ENCODE measurements at places on chromosomes 7 and 10.

DNA sequence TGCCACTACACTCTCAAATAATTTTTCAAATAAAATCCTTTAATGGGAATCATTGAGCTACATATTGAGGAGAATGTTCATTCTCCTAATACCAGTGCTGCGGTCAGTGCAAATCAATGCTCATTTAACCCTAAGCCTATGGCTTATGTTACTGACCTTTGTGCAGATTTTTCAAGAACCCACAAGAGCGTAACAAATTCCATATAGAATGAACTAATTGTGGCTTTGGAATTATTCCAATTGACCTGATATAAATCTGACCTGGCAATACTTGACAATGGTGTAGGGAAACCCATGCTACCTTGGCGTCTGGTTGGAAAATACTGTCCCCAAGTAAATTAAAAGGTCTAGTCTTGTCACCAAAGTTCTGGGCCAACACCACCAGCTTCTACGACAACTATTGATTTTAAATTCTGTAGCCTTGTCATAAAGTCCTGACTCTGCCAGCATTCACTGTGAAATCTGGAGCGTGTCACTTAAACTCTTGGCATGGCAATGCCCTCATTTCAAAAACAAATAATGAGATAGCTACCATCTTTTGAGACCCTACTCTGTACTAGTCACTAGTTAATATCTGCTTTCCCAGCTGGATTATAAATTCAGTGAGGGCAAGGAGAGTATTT is 320.9 kb downstream of the AHR start:
- DNase-seq: no peak

GRCh38 chr10:111677759-111678158 is 505.8 kb downstream of the GPAM start:
- no peak for DNase-seq

DNA sequence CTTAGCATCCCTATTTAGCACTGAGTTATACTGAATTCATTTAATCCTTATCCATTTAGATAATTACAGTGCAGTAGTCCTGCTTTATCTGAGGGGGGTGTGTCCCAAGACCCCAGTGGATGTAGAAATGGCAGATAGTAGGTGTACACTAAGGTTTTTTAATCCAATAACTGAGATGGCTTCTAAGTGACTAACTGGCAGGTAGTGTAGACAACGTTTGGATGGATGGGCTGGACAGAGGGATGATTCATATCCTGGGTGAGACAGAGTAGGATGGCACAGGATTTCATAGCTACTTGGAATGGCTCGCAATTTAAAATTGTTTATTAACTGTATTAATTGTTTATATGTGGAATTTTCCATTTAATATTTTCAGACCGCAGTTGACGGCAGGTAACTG is 295.6 kb downstream of the CCDC3 start:
- DNase-seq: no peak

DNA sequence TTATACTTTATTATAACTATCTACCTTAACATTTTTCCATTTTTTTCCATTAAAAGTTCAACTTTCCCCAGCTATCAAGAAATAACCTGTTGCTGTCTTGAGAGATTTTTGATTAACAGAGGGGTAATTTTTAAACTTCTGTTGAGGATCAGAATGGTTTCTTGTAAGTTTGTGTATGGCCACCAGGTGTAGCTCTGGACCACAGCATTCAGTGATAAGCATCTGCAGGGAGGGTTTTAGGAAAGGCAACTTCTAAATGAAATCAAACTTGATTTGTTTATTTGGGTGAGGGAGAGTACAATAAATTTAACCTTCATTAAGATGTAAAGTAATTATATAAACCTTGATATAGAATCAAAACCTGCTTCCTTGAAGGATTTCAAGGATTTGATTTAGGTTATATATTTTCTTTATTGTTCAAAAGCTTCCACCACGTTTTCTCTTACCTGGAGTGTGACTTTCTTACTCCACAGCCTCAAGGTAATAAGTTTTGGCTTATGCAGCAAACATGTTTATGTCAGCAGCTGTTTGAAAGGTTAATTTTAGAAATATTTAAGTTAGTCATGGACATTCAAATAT is 153.3 kb downstream of the STK31 start:
- no peak for DNase-seq

- no peak for DNase-seq
Observed at GRCh38 chr10:12445701-12446334, 96.5 kb downstream of the CAMK1D start.

DNA sequence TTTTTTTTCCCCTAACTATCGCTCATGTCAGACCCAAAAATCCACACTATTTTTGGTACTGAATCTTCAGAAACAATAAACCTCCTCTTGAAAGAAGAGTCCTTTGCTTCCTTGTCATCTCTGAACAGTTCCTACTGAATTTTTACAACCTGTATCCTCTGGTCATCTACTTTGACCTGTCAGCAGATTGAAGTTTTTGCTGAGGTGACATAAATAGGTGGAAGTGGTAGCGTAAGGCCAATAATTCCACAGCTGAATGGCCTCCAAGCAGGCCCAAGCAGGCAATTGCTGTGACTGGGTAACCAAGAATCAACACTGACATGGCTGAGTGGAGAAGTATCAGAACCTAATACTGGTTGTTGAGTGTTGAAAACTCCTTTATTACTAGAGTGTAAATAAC is 117.4 kb upstream of the MAGI2 start:
- no peak for DNase-seq

- no peak for DNase-seq
Observed at GRCh38 chr7:37322831-37323230, 125.8 kb downstream of the ELMO1 start.

- no peak for DNase-seq
Observed at GRCh38 chr7:107900496-107901015, 9.6 kb downstream of the DLD start.

DNA sequence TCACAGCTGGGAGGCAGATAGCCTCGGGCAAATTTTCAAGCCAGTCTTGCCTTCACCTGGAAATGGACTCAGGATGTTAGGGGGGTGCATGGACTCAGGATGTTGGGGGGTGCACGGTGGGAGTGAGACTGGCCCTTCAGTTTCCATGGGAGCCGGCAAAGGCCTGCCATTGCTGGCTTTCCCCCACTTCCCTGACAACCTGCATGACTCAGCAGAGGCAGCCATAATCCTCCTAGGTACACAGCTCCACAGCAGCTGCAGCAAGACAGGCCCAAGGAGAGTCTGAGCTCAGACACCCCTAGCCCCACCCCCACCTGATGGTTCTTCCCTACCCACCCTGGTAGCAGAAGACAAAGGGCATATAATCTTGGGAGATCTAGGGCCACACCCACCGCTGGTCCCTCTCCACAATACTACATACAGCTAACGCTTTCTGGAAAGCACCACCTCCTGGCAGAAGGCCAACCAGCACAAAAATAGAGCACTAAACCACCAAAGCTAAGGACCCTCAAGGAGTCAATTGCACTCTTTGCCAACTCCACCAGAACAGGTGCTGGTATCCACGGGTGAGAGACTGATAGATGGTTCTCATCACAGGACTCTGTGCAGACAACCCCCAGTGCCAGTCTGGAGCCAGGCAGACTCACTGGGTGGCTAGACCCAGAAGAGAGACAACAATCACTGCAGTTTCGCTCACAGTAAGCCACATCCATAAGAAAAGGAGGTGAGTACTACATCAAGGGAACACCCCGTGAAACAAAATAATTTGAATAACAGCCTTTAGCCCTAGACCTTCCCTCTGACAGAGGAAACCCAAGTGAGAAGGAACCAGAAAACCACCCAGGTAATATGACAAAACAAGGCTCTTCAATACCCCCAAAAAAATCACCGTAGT is 18.3 kb downstream of the C7orf25 start:
- no peak for DNase-seq

DNA sequence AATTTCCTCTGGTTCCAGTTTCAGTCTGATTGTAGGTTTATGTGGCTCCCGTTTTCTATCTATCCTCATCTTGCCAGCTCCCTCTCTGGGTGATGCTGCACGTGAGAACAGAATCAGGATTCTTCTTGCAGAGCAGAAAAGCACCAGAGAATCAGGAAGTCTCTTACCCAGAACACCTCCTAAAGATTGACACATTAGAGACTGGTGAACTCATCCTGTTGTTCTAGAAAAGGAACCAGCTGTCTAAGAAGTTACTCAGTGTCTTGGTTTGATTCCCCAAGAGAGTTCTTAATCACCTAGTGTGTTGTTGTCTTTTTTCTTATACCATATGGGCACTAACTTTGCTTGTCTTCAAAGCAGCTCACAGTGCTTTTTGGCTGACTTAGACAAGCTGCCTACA is 152.4 kb downstream of the DGKI start:
- DNase-seq: no peak

- DNase-seq: no peak
Observed at GRCh38 chr7:152851881-152852417, 92.4 kb downstream of the ACTR3B start.

GRCh38 chr10:128024426-128024825 is 101.8 kb downstream of the MKI67 start:
- DNase-seq: no peak

- DNase-seq: no peak
Observed at GRCh38 chr10:127908106-127908958, 1.4 kb downstream of the PTPRE start.

GRCh38 chr7:3168869-3169268 is 125.2 kb upstream of the CARD11 start:
- no peak for DNase-seq

DNA sequence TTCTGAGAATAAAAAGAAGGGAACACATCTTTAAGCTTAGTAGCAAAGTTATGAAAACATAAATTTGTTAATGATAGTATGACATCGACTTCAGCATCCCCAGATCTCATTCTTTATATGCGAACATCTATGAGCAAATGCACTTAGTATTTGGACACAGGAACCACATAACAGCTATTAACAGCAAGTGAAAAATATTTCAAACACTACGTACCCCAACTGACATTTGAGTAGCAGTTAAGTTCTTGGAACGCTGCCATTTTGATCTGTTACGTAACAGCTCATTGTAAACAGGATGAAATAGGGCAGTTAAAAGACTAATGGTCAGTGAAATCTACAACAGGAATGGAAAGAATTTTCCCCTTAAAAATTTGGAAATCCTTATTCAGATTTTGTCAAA is 428.9 kb downstream of the TNS3 start:
- no peak for DNase-seq

GRCh38 chr7:152710153-152710442 is 34.2 kb upstream of the XRCC2 start:
- no peak for DNase-seq

DNA sequence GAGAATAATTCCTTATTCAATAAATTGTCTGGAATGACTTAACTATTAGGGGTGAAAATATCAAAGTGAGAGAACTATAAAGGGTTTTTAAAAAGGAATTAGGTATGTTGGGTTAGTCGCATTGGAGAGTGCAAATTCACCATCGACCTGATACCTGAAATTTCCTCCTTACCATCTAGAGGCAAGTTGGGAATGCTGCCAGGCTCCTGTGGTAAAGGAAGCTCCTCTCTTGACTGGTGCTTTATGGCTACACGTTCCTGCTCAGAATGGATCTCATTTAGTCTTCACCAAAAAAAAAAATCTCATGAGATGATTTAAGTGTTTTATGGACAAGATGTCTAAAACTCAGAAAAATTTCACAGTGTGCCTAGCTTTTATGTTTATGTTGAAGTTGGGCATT is 129.8 kb downstream of the EGFR start:
- no peak for DNase-seq

GRCh38 chr10:113960617-113961181 is 83.0 kb upstream of the ADRB1 start:
- DNase-seq: peak; percentile 11

Data from activated T-helper 1 cell treated with anti-CD3 and anti-CD28 coated beads, Interleukin-12 subunit alpha, Interleukin-12 subunit beta, Interleukin-2, Interleukin-4 antibody, amounts not matched to agents 30 ng/mL and 10 ng/mL and 1 ng/mL, durations not matched to agents 14 hours and 24 hours and 36 hours (primary cell).